ENCODE measurements at places on chromosomes 2 and 18.

DNA sequence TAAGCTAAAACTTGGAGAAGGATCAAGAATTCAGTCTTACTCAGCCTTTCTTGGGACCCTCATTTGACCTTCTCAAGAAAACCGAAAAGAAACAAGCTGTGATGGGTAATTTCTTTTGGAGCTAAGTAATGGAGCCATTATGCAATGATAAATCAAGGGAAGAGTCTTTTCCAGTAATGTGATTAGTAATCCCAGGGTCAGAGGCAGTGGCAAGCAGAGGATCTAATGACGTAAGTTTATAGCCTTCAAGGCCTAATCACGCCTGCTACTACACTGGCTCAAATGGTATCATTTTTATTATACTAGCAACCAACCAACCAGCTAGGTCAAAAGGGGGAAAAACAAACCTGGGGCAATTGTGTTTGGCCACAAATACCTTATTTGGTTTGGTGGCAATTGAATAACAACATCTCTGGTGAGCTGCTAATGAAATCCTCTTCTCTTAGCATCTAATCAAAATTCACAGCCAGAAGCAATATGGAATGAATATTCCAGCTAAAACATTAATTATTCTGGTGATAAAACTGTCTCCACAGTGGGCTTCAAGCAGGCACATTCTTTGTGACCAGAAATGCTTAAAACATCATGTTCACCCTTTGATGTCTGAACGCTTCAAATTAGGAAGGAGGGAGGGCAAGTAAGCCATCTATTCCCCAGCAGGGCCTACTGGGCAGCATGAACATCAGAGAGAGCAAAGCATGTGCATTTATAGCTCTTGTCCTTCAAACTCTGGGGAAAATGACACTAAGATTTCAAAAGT is 114.9 kb upstream of the SULT1C3 start:
- DNase-seq, result no peak

DNA sequence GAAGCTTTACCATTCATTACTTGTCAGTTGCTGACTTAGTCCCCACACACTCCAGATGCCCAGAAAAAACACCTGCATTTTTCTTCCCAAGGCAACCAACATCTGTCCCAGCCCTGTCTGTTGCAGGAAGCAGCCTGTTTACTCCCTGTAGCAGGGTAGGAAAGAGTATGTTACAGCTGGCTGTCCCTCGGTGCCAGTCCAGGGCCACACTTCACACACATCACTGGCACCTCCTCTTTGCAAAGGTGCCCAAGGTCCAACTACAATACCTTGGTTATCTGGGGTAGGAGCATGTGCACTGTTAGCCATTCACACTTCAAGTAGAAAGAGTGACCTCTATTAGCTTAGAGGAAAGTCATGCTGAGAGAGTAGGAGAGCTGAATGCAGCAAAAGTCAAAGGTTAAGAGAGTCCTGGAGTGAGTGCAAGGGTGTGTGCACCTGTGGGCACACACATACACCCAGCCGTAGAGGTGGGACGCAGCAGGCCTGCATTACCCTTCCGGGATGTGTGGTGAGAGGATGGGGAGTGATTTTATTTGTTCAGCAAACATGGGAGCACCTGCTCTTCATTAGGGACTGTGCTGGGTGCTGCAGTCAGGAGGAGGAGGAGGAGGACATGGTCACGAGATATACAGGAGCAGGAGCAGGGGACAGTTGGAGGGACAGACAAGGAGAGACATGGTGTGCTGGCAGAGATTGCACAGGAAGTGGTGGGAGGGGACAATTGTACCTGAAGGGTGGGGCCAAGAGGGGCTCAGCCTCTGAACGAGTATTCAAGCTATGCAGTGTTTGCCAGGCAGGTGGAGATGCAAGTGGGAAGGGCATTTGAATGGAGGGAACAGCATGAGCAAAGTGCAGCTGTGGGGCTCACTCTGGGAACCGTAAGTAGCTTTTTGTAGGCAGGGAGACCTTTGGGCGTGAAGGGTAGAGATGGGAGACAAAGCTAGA is 69.8 kb downstream of the TSN start:
- no peak for DNase-seq

- no peak for DNase-seq
Observed at GRCh38 chr2:240586919-240587800, 626 bp downstream of the CAPN10 start.

DNA sequence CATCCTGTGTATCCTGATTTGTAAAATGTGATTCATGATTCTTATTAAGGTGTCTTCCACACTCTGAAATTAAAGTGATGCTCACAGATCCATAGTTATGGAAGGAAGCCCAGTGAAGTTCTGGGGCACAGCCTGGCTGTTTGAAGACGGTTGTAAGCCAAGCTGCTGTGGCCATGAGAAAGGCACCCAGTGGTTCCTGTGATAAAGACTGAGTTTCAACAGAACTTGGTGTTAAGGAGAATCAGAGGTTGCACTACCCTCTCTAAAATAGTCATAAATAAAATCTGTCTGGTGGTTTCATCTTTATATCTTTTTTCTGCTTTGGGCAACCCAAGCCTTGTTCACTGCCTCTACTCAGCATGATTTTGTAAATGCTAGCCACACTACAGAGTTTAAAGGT is 32.2 kb upstream of the SPOPL start:
- DNase-seq, result no peak

- no peak for DNase-seq
Observed at GRCh38 chr2:8611700-8612099, 70.2 kb upstream of the ID2 start.

DNA sequence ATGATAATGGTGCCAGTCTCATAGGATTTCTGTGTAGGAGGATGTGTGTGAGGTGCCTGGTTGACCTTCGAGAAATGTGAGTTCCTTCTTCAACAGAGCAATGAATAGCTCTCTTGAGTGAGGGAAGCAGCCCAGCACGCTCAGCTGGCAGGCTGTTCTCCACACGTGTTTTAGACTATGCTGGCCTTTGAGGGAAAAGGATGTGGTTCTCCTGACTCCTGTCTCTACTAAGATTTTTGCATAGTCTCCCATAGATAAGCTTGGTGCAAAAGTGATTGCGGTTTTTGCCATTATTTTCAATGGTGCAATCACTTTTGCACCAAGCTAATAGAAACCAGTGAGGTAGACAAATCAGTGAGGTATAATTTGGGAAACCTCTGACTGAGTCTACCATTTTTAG is 284.1 kb downstream of the SLC4A3 start:
- DNase-seq, result no peak

DNA sequence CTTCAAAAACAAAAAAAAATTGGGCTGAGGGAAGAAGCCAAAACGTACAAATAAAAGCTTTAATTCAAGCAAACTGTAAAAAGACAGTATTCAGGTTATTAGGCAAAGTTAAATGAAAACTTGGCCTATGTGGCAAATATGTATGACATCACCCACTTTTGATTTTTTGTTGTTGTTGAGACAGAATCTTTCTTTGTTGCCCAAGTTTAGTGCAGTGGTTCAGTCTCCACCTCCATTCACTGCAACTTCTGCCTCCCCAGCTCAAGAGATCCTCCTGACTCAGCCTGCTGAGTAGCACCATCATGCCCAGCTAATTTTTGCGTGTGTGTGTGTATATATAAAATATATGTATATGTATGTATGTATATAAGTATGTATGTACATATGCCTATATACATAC is 440.4 kb upstream of the NRXN1 start:
- no peak for DNase-seq

- no peak for DNase-seq
Observed at GRCh38 chr2:150674283-150674682, 186.8 kb upstream of the RND3 start.

- DNase-seq, result no peak
Observed at GRCh38 chr2:100554798-100555407, 7.9 kb upstream of the PDCL3 start.

GRCh38 chr2:200778038-200778437 is 33.7 kb upstream of the BZW1 start:
- DNase-seq, result no peak

GRCh38 chr18:34480162-34480700 is 229.9 kb upstream of the DTNA start:
- DNase-seq, result no peak

GRCh38 chr18:74148543-74149070 is 284 bp downstream of the TIMM21 start:
- no peak for DNase-seq

GRCh38 chr2:45746888-45747287 is 95.4 kb downstream of the PRKCE start:
- no peak for DNase-seq

GRCh38 chr2:218960309-218961165 is 1.1 kb downstream of the CDK5R2 start:
- DNase-seq, result no peak

DNA sequence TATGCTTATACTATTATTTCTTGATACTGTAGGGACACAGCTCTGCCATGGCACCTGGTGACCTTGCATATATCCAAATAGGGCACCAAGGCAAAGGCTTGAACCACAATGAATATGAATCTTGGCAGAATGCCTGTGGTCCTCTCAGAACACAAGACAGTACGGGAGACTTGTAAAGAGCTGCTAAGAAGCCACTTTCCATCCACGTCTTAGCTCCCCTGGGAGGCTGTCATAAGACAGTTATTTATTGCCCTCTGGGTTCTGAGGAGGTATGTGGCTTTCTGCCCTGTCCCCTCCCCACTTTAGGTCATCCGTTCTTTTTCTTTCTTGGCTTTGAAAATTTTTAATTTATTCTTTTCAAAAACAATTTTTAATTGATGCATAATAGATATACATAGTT is 29.8 kb upstream of the MRPL33 start:
- DNase-seq, result peak; percentile 6

DNA sequence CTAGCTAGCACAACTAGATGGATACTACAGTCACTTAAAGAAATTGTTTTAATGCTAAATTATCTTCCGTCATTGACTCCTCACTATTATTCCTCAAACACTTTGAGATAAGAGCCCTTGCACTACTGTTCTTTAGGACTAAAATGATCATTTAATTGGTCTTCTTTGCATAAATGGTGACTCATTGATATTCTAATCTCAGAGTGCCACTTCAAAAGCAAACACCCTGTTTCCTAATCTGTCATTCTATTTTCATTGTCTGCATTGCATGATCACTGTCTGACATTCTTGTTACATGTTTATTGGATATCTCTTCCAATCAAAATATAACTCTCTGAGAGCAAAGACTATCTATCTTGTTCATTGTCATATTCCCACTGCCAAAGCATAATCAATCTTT is 313.9 kb downstream of the EXOC6B start:
- DNase-seq, result no peak

GRCh38 chr2:238524426-238524983 is 97.8 kb downstream of the ASB1 start:
- DNase-seq, result no peak

- DNase-seq, result peak; percentile 27
Observed at GRCh38 chr2:68031542-68032160, 31.2 kb downstream of the C1D start.

DNA sequence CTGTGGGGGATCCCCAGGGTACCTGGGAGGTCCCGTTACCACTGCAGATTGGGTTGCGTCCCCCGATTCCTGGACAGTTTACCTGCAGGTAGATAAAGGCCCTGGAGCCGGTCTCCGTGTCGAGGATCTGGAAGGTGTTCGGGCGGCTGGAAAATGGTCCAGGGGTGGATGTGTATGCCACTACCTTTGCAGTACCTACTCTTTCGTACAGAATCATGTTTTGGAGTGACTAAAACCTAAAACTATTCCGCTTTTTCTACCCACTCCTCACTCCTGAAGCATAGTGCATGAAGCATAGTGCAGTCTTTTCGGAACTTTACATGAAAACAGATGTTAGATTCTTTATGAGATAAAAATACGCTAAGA is 418 bp downstream of the WDR75 start:
- no peak for DNase-seq

- DNase-seq, result peak; percentile 74
Observed at GRCh38 chr2:223815186-223815883, 22.0 kb downstream of the AP1S3 start.

DNA sequence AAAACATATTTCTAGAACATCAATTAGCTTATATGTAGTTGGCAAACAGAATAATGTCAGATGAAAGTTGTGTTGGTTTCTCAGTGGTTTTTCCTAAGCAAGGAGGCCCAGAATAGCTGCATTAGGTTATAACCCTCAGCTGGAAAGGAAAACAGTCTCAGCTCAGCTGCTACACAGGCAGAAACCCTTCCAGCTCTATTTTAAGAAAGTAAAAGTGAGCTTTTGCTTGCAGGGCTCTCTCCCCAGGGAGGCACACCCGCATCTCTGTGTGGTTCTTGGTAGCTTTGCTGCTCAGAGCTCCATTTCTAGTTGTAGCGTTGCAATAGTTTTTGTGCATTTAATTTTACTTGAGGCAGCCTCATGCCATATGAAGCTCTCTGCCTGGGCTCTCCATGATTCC is 54.6 kb downstream of the PIKFYVE start:
- DNase-seq, result no peak

GRCh38 chr2:220224691-220225543 is 597.5 kb downstream of the SLC4A3 start:
- DNase-seq, result no peak

DNA sequence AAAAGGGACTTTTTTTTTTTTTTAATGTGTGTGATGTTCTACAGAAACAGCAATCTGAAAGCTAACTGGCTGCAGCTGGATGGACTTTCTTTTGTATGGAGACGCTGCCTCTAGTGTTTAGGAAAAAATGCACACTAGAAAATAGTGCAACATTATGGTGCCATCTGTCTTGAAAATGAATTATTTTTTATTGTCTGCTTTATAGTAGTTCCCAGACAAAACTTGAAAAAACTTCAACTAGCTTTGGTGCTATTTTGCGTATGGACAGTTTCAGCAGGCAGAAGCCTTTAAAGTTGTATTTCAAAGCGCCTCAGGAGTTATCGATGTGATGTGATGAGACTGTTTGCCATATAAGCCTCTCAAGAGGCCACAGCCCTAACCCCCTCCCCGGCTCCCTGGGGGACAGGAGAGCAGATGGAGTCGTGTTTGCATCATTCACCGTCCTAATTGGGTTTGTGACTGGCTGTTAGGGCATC is 86.9 kb downstream of the LTBP1 start:
- DNase-seq, result no peak

DNA sequence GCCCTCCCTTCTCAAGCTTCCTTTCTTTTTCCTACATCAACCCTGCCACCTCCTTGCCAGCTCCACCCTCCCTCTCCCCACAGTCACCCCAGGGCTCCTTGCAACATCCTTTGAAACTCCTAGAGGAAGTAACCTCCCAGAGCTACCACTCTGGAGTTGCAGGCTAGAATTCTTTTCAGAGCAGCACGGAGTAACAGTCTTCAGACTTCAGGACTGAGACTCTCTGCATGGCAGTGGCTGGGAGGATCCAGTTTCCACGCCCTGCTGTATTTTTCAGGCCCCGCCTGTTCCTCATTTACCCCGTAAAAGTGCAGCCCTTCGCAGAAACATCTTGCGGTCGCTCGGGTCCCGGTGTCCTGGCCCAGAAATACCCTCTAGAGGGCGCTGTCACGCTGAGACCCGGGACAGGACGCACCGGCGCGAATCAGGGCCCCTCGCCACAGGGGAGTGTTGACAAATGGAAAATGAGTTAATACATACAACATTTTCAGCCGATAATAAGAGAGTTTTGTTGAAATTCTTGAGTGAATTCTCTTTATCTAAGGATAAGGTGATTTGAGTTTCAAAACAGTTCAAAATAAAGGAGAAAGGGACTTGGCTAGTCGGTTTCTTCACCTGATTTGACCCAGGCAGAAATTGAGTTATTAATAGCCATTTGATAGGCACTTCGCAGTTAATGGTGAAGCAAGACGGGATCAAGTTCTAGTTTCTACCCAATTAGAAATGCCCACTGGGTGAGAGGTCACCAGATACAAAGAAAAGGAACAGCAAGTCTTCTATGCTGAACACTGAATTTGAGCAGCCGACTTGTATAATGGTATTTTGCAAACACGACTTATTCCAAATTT is 18.5 kb upstream of the NTSR2 start:
- peak; percentile 86 for DNase-seq

- DNase-seq, result no peak
Observed at GRCh38 chr2:1226766-1227165, 186.5 kb upstream of the TPO start.
